ENCODE measurements at places on chromosomes 5 and 9.

GRCh38 chr5:77629509-77630113, 8.9 kb downstream of the OTP start:
- peaks cover 6% of the 10 kb centered on the region for H3K4me1 ChIP-seq
- peak overlapping the region; percentile 38 for H3K4me3 ChIP-seq
- H3K36me3 ChIP-seq, result no peaks in the 10 kb centered on the region
- H3K27me3 ChIP-seq, result peaks cover 82% of the 10 kb centered on the region

DNA sequence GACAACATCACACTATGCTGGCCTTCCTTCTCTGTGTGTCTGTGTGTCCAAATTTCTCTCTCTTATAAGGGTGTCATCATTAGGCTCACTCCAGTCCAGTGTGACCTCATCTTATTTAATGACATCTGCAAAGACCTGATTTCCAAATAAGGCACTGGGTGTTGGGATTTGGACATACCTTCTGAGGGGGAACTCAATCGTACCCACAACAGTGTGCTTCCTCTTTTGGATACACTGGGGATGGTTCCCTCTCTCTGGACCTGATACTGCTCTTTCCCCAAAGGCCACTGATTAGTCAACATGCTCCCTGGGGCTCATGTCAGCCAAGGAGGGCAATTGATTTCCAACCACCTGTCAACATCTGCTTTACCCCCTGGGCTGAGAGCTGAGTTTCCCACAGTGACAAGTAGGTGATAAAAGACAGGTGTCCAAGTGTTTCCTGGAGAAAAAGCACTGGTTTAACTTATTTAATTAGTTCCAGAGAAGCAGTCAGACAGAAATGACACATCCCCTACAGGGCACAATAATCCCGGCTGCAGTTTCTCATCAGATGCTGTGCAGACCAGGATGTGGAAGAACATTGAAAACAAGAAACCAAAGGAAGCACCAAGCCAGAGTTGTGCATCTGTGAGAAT, 17.8 kb upstream of the CEP72 start:
- peaks cover 38% of the 10 kb centered on the region for H3K27me3 ChIP-seq
- no peaks in the 10 kb centered on the region for H3K4me1 ChIP-seq
- no peak for DNase-seq

GRCh38 chr5:119458911-119459632, 6.8 kb downstream of the HSD17B4 start:
- DNase-seq, result no peak
- H3K27ac ChIP-seq, result no peak overlapping the region
- peaks cover 2% of the 10 kb centered on the region for H3K36me3 ChIP-seq
- H3K4me1 ChIP-seq, result no peaks in the 10 kb centered on the region
- no peaks in the 10 kb centered on the region for H3K27me3 ChIP-seq
- H3K4me3 ChIP-seq, result no peak overlapping the region

GRCh38 chr9:20391208-20391607, 231.1 kb downstream of the MLLT3 start:
- H3K27me3 ChIP-seq, result no peaks in the 10 kb centered on the region
- no peaks in the 10 kb centered on the region for H3K4me1 ChIP-seq
- H3K4me3 ChIP-seq, result no peak overlapping the region
- no peaks in the 10 kb centered on the region for H3K36me3 ChIP-seq

DNA sequence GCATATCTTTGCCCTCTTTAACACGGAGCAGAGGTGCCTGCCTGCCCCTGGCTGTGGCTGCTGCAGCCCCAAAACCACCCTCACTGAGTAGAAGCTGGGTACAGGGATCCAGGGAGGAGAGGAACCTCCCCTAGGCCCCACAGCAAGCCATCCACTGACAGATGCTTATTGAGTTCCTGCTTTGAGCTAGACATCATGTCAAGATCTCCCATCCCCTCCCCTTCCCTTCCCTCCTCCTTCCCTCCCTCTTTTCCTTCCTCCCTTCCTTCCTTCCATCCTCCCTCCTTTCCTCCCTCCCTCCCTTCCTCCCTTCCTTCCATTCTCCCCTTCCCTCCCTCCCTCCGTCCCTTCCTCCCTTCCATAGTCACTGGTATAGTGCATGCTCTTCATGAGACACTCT, 29.3 kb downstream of the GOLGA2 start:
- no peaks in the 10 kb centered on the region for H3K36me3 ChIP-seq
- no peaks in the 10 kb centered on the region for H3K27me3 ChIP-seq
- H3K4me1 ChIP-seq, result peaks cover 26% of the 10 kb centered on the region
- no peak for DNase-seq
- H3K27ac ChIP-seq, result peak overlapping the region; percentile 12

DNA sequence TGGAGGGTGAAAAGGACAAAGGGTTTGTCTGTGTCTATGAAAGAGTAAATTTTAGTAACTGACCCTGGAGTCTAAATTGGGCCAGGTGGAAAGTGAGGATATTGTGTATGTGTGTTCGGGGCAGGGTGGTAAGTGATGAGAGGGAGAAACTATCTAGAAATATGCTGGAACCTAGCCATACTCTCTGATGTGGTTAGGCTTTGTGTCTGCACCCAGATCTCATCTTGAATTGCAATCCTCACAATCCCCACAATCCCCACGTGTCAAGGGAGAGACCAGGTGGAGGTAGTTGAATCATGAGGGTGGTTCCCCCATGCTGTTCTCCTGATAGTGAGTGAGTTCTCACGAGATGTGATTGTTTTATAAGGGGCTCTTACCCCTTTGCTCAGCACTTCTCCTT, 60.6 kb downstream of the COMMD10 start:
- no peak overlapping the region for H3K4me3 ChIP-seq
- H3K27me3 ChIP-seq, result no peaks in the 10 kb centered on the region
- DNase-seq, result no peak
- no peaks in the 10 kb centered on the region for H3K4me1 ChIP-seq
- H3K27ac ChIP-seq, result no peak overlapping the region

GRCh38 chr5:62315376-62316175, 9.6 kb downstream of the KIF2A start:
- peaks cover 2% of the 10 kb centered on the region for H3K4me1 ChIP-seq
- DNase-seq, result peak; percentile 46
- no peak overlapping the region for H3K27ac ChIP-seq

DNA sequence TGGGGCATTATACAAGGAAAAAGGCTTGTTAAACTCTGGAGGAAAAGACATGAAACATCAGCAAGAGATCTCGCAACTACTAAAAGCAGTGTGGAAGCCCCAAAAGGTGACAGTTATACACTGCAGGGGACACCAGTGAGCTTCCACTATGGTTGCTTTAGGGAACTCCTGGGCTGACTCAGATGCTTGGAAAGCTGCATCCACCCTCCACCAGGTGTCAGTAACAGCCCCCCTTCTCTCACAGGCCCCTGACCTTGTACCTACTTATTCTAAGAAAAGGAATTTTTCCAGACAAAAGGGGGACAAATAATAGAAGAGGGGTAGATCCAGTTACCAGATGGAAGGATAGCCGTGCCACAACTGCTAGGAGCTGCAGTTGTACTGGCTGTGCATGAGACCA, 154.4 kb upstream of the COX7C start:
- DNase-seq, result no peak
- H3K27me3 ChIP-seq, result no peaks in the 10 kb centered on the region
- H3K27ac ChIP-seq, result no peak overlapping the region
- no peaks in the 10 kb centered on the region for H3K4me1 ChIP-seq

- DNase-seq, result no peak
- no peaks in the 10 kb centered on the region for H3K27me3 ChIP-seq
- H3K27ac ChIP-seq, result no peak overlapping the region
- H3K4me1 ChIP-seq, result peaks cover 7% of the 10 kb centered on the region
Observed at GRCh38 chr5:148924817-148925216, 98.4 kb downstream of the ADRB2 start.

GRCh38 chr5:2453781-2454180, 297.7 kb downstream of the IRX2 start:
- H3K36me3 ChIP-seq, result no peaks in the 10 kb centered on the region
- H3K27ac ChIP-seq, result no peak overlapping the region
- no peaks in the 10 kb centered on the region for H3K27me3 ChIP-seq
- H3K4me1 ChIP-seq, result no peaks in the 10 kb centered on the region

GRCh38 chr5:30581198-30581935, 612.1 kb upstream of the CDH6 start:
- H3K27ac ChIP-seq, result no peak overlapping the region
- H3K27me3 ChIP-seq, result no peaks in the 10 kb centered on the region
- no peaks in the 10 kb centered on the region for H3K36me3 ChIP-seq
- DNase-seq, result no peak

DNA sequence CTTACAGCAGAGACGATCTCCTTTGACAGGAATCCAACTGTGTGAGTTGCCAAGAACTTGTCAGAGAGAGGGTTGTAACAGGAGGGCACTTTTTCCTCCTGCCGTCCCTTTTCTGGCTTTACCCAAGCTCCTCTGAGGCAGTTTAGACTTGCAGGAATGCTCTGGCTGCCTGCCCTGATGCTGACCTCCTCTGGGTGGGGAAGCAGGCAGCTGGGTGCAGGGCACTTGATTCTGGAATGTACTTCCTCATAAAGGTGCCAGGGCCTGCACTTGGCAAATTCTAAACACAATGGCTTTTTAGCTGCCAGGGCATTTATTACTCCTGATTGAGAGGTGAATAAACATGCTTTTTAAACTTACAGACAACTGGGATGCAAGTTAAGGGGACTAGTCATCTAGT, 190.4 kb downstream of the EPB41L4A start:
- H3K4me1 ChIP-seq, result no peaks in the 10 kb centered on the region
- no peak overlapping the region for H3K27ac ChIP-seq
- no peaks in the 10 kb centered on the region for H3K27me3 ChIP-seq
- peak; percentile 2 for DNase-seq
- H3K4me3 ChIP-seq, result no peak overlapping the region

DNA sequence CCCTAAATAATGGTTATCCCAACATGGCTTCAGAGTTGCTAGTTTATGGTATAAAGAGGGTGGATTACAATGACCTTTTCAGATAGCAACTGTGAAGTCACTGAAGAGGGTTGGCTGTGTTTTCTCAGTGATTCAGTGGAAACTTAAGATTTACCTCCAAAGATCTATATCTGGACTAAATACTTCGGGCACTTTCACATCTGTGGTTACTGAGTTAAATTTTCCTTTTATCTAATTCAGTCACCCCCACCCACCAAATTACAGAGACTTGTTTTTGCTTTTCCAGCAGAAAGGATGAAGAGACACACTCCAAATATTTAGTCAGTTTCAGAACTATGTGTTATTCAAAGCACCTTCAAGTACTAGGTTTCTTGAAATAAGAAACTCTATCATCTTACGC, 573.2 kb downstream of the CCDC171 start:
- no peak overlapping the region for H3K4me3 ChIP-seq
- peak; percentile 40 for DNase-seq
- no peaks in the 10 kb centered on the region for H3K27me3 ChIP-seq
- H3K36me3 ChIP-seq, result no peaks in the 10 kb centered on the region

DNA sequence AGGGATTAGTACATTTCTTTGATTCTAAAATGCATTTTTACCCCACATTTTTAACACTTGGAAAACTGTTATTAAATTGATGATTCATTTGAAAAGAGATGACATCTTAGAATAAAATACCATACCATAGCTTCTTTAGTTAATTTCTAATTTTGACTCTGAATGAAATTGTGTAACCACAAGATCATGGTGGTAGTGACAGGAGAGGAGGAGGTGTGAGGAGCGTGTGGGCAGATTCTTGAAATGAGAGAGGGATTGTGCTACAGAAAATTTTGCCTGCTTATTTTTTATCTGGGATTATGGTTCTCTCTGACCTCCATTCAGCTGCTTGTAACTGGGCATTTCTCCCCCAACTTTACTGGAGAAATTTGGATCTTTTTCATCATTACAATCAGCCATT, 173.3 kb upstream of the CLINT1 start:
- no peaks in the 10 kb centered on the region for H3K27me3 ChIP-seq
- no peak for DNase-seq
- H3K36me3 ChIP-seq, result no peaks in the 10 kb centered on the region
- H3K4me1 ChIP-seq, result no peaks in the 10 kb centered on the region

GRCh38 chr5:164934561-164934960, 1429.1 kb downstream of the MAT2B start:
- no peak overlapping the region for H3K27ac ChIP-seq
- no peak for DNase-seq
- H3K4me3 ChIP-seq, result no peak overlapping the region

GRCh38 chr5:90606539-90606938, 47.9 kb downstream of the ADGRV1 start:
- no peak overlapping the region for H3K4me3 ChIP-seq
- H3K36me3 ChIP-seq, result no peaks in the 10 kb centered on the region
- no peak overlapping the region for H3K27ac ChIP-seq
- H3K4me1 ChIP-seq, result no peaks in the 10 kb centered on the region
- no peaks in the 10 kb centered on the region for H3K27me3 ChIP-seq

GRCh38 chr5:160385496-160385895, 14.4 kb downstream of the FAM200C start:
- H3K36me3 ChIP-seq, result no peaks in the 10 kb centered on the region
- no peak overlapping the region for H3K27ac ChIP-seq

DNA sequence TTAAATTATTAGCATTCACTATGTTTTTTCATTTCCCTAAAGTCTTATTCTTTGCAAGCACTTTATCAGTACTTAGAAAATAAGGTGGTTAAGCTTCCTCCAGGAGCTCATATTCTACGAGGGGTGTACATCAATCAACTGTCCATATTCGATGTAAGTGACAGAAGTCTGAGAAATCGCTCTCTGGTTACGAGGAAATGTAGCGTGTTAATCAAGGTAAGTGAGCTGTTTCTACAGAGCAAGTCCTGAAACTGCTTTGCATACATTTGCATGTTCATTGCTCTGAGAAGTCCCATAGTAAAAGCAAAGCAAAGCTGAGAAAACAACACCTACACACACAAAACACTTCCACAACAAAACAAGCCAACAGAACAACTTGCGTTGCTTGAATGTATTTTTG, 893.9 kb upstream of the DMAC1 start:
- no peaks in the 10 kb centered on the region for H3K36me3 ChIP-seq
- H3K4me3 ChIP-seq, result no peak overlapping the region
- no peak overlapping the region for H3K27ac ChIP-seq
- no peaks in the 10 kb centered on the region for H3K4me1 ChIP-seq
- no peaks in the 10 kb centered on the region for H3K27me3 ChIP-seq
- no peak for DNase-seq

DNA sequence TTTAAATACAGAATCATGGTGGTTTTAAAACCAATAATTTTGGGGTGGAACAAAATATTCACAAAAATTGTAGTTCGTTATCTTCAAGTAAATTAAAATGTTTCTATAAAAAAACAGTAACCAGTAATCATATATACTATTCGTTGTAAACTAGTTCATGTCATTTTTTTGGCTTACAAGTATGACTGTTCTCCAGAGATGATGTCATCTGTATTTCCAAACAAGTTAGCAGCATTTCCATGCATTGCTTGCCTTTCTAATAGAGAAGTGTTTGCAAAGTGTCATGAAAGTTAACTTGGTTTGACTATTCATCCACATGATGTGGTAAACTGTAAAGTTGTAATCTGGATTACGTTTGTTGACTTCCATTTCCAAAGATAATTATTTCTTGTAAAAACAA, 717.9 kb upstream of the ADAMTS16 start:
- no peak for DNase-seq
- H3K27ac ChIP-seq, result no peak overlapping the region
- H3K27me3 ChIP-seq, result no peaks in the 10 kb centered on the region
- H3K4me3 ChIP-seq, result no peak overlapping the region
- no peaks in the 10 kb centered on the region for H3K36me3 ChIP-seq
- H3K4me1 ChIP-seq, result no peaks in the 10 kb centered on the region

- H3K4me1 ChIP-seq, result peaks cover 3% of the 10 kb centered on the region
- H3K4me3 ChIP-seq, result no peak overlapping the region
- no peaks in the 10 kb centered on the region for H3K36me3 ChIP-seq
Observed at GRCh38 chr5:156272139-156272538, 54.8 kb upstream of the SGCD start.

- H3K4me1 ChIP-seq, result peaks cover 3% of the 10 kb centered on the region
- H3K4me3 ChIP-seq, result no peak overlapping the region
- no peaks in the 10 kb centered on the region for H3K27me3 ChIP-seq
Observed at GRCh38 chr9:16645970-16646369, 224.5 kb downstream of the BNC2 start.

- peaks cover 60% of the 10 kb centered on the region for H3K36me3 ChIP-seq
- no peak overlapping the region for H3K4me3 ChIP-seq
- peaks cover 10% of the 10 kb centered on the region for H3K4me1 ChIP-seq
- DNase-seq, result no peak
Observed at GRCh38 chr9:95452176-95452575, 64.6 kb downstream of the PTCH1 start.
